IPS DF 6.9 (cell line): ENCODE measurements at places on chromosomes 2 and 18.

DNA sequence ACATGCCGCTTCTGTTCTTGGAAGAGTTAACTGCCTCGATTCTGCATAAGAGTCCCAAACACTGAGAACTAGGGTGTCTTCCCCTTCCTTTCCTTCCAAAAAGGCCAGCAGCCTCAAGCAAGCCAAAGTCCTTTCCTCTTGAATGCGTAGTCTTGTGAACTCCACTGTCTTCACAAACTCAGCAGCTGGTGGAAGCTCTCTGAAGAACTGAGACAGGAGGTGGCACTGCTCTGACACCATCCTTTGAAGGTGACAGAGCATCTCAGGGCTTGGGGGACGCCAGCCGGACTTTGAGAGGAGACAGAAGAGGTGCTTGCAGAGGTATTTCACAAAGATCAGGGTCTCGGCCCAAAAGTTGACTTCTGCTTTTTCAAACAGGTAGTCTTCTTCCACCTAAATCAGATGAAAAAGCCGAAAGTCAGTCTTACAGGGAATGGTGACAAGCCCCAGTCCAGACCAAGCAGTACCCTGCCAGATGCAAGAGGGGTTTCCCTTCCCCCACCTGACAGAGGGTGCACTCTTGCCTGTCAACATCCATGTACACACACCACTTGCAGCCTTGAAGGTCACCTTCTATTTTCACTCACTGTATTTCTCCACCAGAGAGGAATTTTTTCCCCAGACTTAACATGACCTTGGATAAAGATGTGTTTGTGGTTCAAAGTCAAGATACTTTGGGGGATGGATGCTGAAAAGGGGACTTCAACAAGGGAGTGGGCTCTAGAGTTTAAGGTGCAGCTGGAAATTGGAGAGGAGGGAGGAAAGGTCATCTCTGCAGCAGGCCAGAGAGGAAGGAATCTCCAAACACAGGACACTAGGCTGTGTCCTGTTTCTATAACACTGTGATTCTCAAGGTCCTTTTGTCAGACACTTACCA, 4.8 kb upstream of the ZFP36L2 start:
- H3K27ac ChIP-seq: no peak overlapping the region
- DNase-seq: no peak
- no peaks in the 10 kb centered on the region for H3K36me3 ChIP-seq
- peaks cover 4% of the 10 kb centered on the region; the same call in 1 of the 2 replicates for H3K4me1 ChIP-seq
- no peak overlapping the region for H3K4me3 ChIP-seq

DNA sequence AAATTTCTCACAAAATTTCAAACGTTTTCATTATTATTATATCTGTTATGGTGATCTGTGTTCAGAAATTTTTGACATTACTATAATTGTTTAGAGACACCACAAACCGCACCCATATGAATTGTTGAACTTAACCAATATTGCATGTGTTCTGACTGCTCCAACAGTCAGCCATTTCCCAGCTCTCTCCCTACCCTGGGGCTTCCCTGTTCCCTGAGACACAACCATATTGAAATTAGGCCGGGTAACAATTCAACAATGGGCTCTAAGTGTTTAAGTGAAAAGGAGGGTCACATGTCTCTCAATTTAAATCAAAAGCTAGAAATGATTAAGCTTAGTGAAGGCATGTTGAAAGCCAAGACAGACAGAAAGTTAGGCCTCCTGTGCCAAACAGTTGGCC, 424.0 kb downstream of the DSC3 start:
- DNase-seq: no peak
- H3K4me3 ChIP-seq: no peak overlapping the region
- no peaks in the 10 kb centered on the region for H3K27me3 ChIP-seq
- H3K27ac ChIP-seq: no peak overlapping the region
- H3K4me1 ChIP-seq: no peaks in the 10 kb centered on the region
- H3K36me3 ChIP-seq: no peaks in the 10 kb centered on the region

- H3K27ac ChIP-seq: no peak overlapping the region
- H3K27me3 ChIP-seq: no peaks in the 10 kb centered on the region
- H3K4me3 ChIP-seq: no peak overlapping the region
- no peaks in the 10 kb centered on the region; the same call in 1 of the 2 replicates for H3K4me1 ChIP-seq
- H3K36me3 ChIP-seq: no peaks in the 10 kb centered on the region
Observed at GRCh38 chr2:207390302-207391095, 139.3 kb upstream of the CREB1 start.

DNA sequence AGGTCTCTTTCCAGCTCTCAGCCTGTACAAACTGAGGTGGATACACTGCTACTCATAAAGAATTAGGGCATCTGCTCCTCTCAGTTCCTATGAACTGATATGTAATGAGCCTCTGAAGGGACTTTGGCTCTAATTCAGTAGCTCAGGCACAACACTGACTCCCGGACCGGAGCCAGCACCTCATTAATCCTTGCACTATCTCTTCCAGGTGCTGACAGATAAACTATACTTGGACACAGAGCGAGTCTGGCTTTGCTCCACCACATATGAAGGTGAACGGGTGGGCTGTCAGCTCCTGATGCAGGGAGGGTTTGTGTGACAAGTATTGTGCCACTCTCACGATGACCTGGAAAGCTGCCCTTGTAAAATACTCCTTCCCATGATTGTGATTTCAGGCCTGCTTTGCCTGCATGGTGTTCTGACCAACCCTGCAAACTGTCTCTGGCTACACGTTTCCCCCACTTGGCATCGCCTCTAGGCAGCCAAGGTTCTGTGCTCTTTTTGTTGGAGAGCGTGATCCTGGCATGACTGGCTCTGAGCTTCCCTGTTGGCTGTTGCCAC, 111.6 kb upstream of the LMAN1 start:
- H3K27me3 ChIP-seq: no peaks in the 10 kb centered on the region
- H3K27ac ChIP-seq: no peak overlapping the region

GRCh38 chr18:59907172-59907571, 7.4 kb downstream of the PMAIP1 start:
- H3K27me3 ChIP-seq: no peaks in the 10 kb centered on the region
- no peak for DNase-seq
- no peak overlapping the region for H3K4me3 ChIP-seq
- peaks cover 2% of the 10 kb centered on the region; the same call in 1 of the 2 replicates for H3K4me1 ChIP-seq
- H3K36me3 ChIP-seq: peaks cover 5% of the 10 kb centered on the region; the same call in 1 of the 2 replicates

DNA sequence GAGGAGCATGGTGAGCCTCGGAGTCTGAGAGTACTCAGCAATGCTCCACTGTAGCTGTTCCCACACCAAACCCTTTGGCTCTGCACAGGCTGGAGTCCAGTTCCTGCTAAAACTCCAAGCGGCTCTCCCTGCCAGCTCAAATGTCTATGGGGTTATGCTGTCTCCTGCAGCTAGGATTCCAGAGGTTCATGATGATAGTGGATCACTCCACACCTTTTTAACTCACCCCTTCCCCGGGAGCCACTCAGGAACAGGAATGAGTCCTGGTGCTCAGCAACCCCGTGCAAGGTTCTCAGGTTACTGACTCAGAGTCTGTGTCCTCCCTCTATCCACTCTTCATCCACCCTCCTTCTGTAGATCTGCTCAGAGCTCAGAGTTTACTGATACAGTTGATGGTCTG, 410.0 kb downstream of the CDH19 start:
- no peak for DNase-seq
- no peak overlapping the region for H3K27ac ChIP-seq
- H3K4me3 ChIP-seq: no peak overlapping the region
- no peaks in the 10 kb centered on the region for H3K36me3 ChIP-seq

DNA sequence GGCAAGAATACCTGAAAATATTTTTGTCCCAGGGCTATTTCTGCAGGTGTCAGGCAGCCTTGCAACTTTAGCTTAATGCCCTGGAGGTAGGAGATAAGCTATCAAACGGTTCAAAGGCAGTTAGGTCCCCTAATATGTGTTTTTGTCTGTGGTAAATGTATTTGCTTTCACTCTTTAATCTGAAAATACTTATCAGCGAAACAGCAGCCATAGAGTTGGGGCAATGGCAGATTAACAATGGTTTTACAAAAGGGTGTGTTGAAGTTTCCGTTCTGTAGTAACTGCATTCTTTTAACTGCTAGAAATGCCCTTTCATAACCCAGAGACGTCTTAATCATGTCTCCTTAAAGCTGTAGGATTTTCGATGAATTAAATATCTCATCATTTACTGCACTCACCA, 265.0 kb upstream of the TRIB2 start:
- no peaks in the 10 kb centered on the region for H3K27me3 ChIP-seq
- no peak overlapping the region for H3K27ac ChIP-seq
- DNase-seq: no peak
- H3K4me3 ChIP-seq: no peak overlapping the region
- H3K36me3 ChIP-seq: no peaks in the 10 kb centered on the region
- no peaks in the 10 kb centered on the region for H3K4me1 ChIP-seq

DNA sequence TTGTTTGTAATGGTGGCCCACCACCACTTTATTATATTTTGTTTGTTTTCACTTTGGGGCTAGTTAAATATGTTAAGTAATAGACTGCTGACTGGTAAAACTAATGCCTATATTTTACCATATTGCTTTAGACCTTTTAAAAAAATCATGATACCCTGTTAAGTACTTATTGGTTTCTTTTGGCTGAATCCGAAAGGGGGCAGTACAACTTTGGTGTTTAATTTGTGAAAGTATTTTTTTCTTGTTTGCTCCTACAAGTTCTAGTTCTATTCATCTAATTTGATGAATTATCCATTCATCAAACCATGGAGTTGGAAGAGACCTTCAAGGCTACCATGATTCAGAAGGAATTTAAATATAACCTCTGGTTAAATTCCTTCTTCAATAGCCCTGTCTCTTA, 147.0 kb downstream of the MBD5 start:
- no peaks in the 10 kb centered on the region for H3K36me3 ChIP-seq
- H3K27me3 ChIP-seq: no peaks in the 10 kb centered on the region
- no peak overlapping the region for H3K27ac ChIP-seq
- DNase-seq: no peak

- H3K4me3 ChIP-seq: no peak overlapping the region
- no peaks in the 10 kb centered on the region for H3K4me1 ChIP-seq
- no peaks in the 10 kb centered on the region for H3K27me3 ChIP-seq
- no peak for DNase-seq
- H3K27ac ChIP-seq: no peak overlapping the region
- no peaks in the 10 kb centered on the region for H3K36me3 ChIP-seq
Observed at GRCh38 chr2:195382186-195382585, 274.8 kb upstream of the SLC39A10 start.

GRCh38 chr18:48274301-48274700, 134.9 kb downstream of the ZBTB7C start:
- H3K4me1 ChIP-seq: no peaks in the 10 kb centered on the region
- no peak overlapping the region for H3K27ac ChIP-seq
- no peak for DNase-seq
- no peaks in the 10 kb centered on the region for H3K27me3 ChIP-seq
- H3K36me3 ChIP-seq: no peaks in the 10 kb centered on the region
- no peak overlapping the region for H3K4me3 ChIP-seq

DNA sequence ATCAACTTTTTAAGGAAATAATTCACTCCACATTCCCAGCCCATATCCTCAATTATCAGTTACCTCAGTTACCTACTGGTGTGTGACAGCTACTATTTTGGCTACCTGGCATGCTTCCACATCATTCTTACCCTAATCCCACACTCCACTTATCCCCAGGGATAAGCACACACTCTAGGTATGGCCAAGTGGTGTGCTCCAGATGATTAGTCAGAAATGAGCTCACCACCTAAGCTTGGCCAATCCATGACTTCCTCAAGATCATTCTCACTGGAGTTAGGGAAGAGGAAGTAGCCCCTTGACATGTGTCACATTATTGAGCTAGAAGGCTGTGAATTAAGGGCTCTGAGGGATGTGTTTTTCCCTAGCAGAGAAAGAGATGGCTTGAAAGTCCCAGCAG, 20.9 kb upstream of the SMAD4 start:
- no peak for DNase-seq
- H3K4me1 ChIP-seq: no peaks in the 10 kb centered on the region
- H3K27ac ChIP-seq: no peak overlapping the region
- no peaks in the 10 kb centered on the region for H3K27me3 ChIP-seq
- H3K4me3 ChIP-seq: no peak overlapping the region

GRCh38 chr2:194742706-194743105, 914.3 kb upstream of the SLC39A10 start:
- DNase-seq: no peak
- no peak overlapping the region for H3K4me3 ChIP-seq
- H3K27ac ChIP-seq: no peak overlapping the region
- no peaks in the 10 kb centered on the region for H3K4me1 ChIP-seq

DNA sequence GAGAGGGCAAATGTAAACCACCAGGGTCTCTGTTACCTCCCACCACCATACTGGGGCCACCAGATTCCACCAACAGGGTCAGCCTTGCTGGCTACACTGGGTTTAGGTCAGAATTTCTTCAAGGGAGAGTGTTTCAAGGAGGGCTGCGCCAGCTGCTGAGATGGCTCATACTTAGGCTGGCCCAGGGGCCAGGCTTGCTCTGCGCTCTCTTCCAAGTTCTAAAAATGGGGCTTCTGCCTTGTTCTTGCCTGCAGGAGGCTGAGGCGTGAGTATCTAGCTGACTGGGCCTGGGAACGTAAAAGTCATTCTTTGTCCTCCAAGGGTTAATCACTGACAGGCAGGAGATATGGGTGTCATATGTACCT, 28.1 kb downstream of the MRPL33 start:
- no peaks in the 10 kb centered on the region for H3K4me1 ChIP-seq
- no peaks in the 10 kb centered on the region for H3K36me3 ChIP-seq
- H3K27ac ChIP-seq: no peak overlapping the region
- H3K4me3 ChIP-seq: no peak overlapping the region
- H3K27me3 ChIP-seq: no peaks in the 10 kb centered on the region

DNA sequence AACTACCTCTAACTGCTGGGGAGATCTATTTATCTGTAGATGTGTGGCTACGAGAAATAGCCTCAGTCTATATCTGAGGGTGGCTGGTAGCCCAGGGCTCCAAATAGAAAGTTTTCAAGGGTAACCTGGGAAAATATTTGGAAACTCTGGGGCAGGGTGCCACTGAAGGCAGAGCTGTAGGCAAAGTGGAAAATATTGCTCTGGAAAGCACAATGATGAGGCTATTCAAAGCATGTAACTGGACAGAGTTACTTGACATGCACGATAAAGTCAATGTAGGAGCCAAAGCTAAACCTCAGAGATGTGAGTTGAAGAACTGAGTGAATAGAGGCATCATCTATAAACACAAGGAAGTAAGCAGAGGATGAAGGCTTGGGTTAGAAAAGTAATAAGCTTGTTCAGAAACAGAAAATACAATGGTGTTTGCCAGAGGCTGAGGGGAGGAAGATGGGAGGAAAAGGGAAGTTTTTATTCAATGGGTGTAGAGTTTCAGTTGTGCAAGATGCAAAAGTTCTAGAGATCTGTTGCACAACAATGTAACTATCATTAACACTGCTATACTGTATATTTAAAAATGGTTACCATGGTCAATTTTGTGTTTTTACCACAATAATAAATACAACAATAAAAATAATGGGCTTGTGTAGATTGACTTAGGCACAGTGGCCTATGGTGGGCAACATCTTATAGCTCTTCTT, 171.6 kb downstream of the MBD2 start:
- H3K4me1 ChIP-seq: no peaks in the 10 kb centered on the region
- no peak overlapping the region for H3K4me3 ChIP-seq
- no peak for DNase-seq
- H3K27me3 ChIP-seq: no peaks in the 10 kb centered on the region
- H3K27ac ChIP-seq: no peak overlapping the region
- no peaks in the 10 kb centered on the region for H3K36me3 ChIP-seq

- H3K36me3 ChIP-seq: no peaks in the 10 kb centered on the region; the same call in 1 of the 2 replicates
- no peaks in the 10 kb centered on the region for H3K27me3 ChIP-seq
- H3K27ac ChIP-seq: no peak overlapping the region
- H3K4me3 ChIP-seq: no peak overlapping the region
- no peaks in the 10 kb centered on the region for H3K4me1 ChIP-seq
Observed at GRCh38 chr2:232611559-232612218, 21.7 kb upstream of the EFHD1 start.

GRCh38 chr2:158837645-158838044, 42.5 kb downstream of the DAPL1 start:
- no peak overlapping the region for H3K27ac ChIP-seq
- no peaks in the 10 kb centered on the region for H3K36me3 ChIP-seq
- no peak overlapping the region for H3K4me3 ChIP-seq
- H3K27me3 ChIP-seq: no peaks in the 10 kb centered on the region
